ENCODE measurements at places on chromosomes 13 and 19.

- no peak for DNase-seq
Observed at GRCh38 chr19:5337708-5338655, 2.6 kb downstream of the PTPRS start.

DNA sequence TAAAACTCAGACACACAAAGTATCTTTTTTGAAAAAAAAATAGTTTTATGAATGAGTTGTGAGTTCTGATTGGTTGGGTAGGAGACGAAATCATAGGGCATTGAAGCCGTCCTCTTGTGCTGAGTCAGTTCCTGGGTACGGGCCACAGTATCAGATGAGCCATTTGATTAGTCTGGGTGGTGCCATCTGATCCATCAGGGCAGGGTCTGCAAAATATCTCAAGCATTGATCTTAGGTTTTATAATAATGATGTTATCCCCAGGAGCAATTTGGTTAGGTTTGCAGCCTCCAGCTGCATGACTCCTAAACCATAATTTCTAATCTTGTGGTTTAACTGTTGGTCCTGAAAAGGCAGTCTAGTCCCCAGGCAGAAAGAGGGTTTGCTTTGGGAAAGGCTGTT lies 1310.6 kb downstream of the SLITRK1 start:
- DNase-seq = no peak

GRCh38 chr19:49056101-49056901 lies 1.2 kb downstream of the CGB7 start:
- DNase-seq = peak; percentile 17

GRCh38 chr13:79987761-79988160 lies 353.2 kb downstream of the SPRY2 start:
- no peak for DNase-seq

DNA sequence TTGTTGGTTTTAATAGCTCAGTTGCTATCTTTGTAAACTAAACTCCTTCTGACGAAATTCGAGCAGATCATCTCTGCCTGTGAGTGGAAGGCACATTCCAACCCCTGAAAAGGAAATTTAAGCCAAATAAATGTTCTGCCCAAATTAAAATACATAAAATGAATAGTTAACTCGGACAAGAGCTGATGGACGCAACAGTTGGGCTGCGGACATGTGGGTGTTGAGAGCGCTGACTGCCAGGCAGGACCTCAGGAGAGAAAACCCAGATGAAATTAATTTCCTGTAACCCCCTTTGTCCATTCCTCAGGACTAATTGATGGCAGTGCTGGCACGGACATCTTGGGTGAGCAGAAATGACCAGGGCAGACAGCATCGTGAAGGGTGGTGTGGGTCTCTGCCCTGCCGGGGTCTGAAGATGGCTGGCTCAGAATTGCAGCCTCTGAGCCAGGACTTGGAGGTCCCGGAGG lies 86.5 kb downstream of the TSHZ3 start:
- DNase-seq = no peak

DNA sequence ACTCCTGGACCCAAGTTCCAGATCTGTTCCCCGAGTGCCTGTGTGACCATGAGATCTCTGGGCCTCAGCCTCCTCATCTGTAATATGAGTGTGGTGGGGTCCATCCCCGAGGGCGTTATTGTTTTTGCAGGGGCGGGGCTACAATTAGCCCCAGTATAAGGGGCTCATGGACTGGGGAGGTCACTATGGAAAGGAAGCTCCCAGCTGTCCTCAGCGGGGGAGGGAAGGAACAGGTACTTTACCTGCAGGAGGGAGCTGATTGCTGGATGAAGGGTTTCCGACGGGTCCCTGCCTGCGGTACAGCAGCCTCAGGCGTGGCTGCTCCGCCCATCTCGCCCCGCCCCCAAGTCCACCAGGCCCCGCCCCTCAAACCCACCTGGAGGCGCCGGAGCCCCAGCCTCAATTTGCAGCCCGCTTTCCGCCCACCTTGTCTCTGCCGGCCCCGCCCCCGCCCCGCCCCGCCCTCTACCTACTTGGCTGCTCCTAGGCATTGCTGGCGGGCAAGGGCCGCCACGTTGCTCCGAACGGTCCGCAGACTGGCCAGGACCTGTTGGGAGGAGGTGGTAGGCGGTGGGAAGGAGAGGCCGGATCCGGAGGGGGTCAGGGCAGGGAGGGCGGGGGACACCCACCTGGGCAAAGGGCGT lies 5.5 kb downstream of the PDE4C start:
- no peak for DNase-seq

GRCh38 chr19:53374288-53374687 lies 8.8 kb downstream of the ZNF525 start:
- DNase-seq = no peak

- DNase-seq = no peak
Observed at GRCh38 chr19:43820098-43820883, 6.8 kb upstream of the ZNF283 start.

- DNase-seq = no peak
Observed at GRCh38 chr13:47049276-47049989, 152.6 kb upstream of the HTR2A start.

GRCh38 chr13:113178070-113178895 lies 19.8 kb downstream of the PROZ start:
- no peak for DNase-seq

DNA sequence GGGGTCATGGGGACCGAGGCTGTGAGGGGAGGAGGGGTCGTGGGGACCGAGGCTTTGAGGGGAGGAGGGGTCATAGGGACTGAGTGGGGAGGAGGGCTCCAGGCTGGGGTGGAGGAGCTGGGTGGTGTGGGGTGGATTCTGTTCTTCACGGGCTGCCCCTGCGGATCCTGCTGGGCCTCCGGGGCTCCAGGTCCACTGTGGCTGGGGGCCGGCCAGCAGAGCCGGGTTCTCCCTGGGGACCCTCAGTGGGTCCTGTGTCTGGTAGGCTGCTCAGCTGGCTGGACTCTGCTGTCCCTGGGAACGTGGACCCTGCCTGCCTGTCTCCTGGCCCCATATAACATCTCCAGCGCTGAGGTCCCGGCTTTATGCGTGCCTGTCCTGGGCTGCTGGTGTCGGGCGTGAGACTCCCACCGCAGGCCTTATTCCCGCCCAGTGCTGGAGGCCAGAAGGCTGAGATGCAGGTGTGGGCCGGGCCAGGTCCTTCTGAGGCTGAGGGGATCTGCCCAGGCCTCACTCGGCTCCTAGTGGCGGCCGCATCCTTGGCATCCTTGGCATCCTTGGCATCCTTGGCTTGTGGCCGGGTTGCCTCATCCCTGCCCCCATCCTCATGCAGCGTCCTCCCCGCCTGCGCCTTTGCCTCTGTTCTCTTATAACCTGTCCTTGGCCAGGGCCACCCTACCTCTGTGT lies 19.8 kb upstream of the GNA15 start:
- no peak for DNase-seq

- DNase-seq = no peak
Observed at GRCh38 chr19:49615861-49616260, 24.1 kb downstream of the RRAS start.

- no peak for DNase-seq
Observed at GRCh38 chr13:114100446-114101357, 31.7 kb downstream of the RASA3 start.

- DNase-seq = no peak
Observed at GRCh38 chr13:31775686-31776085, 36.4 kb downstream of the RXFP2 start.

- DNase-seq = no peak
Observed at GRCh38 chr13:88456151-88456550, 785.0 kb downstream of the SLITRK5 start.

GRCh38 chr19:54707962-54708361 lies 16.3 kb upstream of the KIR3DL3 start:
- DNase-seq = no peak

DNA sequence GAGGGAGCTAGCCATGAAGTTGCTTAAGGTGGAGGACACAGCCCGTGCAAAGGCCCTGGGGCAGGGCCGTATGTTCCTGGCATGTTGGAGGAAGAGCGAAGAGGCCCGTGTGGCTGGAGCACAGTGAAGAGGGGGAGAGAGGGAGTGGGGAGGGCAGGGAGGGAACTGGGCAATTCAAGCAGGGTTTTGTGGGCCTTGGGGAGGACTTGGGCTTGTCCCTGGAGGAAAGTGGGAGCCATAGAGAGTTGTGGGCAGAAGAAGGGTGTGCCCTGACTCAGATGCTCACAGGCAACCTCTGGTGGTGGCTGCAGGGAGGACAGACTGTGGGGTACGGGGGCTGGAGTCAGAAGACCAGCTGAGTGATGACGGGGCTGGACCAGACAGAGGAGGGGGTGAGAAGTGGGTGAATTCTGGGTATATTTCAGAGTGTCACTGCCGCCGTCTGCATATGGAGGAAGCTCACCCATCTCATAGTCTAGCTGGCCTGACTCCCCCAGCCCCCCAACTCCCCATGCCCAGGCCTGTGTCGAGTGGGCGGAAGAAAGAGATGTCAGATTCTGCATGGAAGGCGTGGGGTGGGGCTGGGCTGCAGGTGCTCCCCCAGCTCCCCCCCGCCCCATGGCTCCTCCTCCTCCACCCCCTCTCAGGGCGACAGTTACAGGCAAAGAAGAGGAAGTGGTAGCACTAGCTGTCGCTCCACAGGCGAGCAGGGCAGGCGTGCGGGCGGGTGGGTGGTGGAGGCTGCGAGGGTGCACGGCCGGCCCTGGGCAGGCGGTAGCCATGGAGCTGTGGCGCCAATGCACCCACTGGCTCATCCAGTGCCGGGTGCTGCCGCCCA lies at the start of gene VAV1:
Gene VAV1, plus strand, starts transcription at position 681 of the 838 bp plus-strand sequence. Its CDS starts 100 bp downstream, at position 781.
- peak; percentile 60 for DNase-seq

DNA sequence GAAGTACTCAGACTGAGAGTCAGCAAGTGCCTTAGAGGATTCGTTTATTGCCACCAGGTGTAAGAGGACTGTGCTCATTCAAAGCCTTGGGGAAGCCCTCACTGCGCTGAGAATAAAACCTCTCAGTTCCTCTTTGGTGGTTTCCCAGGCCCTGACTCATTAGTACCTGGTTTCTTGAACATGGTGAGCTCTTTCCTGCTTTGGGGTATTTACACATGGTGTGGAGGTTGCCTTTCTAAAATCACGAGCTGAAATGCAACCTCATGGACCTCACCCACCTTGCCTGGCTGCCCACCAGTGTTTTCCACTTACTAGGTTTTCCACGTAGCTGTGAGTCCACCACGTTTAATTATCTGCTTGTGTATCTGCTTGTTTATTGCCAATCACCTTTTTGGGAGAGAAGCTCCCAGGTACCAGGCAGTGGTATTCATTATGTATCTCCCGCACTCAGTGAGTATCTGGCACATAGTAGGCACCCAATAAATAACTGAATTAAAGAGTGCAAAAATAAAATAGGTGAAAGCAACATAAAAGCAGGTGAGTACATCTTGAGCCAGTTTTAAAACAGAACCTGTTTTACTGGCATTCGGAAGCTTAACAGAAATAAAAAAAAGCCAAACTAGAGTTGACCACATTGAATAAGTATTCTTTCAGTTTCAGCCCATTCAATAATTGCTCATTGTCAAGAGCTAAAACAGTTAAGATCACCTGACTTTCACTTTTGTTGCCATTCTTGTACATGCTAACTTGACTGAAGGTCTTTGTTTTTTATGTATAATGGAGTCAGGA lies 533.0 kb downstream of the MYO16 start:
- no peak for DNase-seq

- no peak for DNase-seq
Observed at GRCh38 chr19:31943191-31943661, 402.2 kb upstream of the ZNF507 start.

GRCh38 chr13:40922437-40923040 lies 96.6 kb downstream of the ELF1 start:
- DNase-seq = no peak

DNA sequence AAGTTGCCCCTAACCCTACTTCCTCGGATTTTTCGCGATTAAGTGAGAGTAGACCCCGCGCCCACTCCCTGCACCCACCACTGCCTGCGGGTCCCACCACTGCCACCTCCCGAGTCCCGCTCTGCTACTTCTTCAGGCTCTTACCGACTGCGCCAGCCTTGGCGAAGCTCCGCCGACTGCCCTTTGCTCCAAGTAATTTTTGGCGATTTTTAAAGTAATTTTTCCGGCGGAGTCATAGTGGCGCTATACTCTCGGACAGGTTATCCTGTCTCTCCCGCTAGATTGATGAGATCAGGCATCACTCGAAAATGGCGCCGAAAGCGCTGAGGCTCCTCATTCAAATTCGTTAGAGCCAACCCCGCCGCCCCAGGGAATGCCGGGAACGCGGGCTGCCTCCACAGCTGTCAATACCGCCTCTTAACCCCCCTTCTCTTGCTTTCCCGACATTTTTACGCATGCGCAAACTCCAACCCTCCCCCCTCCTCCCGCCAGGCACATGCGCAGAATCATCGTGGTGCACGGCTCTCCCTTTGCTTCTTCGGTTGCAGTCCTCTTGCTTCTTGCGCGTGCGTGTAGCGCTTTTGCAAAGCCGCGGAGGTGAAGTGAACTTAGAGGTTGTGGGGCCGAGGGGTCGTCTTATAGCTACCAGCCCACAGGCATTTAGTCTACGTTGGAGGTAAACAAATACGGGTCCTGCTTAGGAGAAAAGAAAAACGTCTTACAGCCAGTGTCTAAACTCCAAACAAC lies 66.6 kb downstream of the KCNRG start:
- peak; percentile 97 for DNase-seq

GRCh38 chr13:71460211-71460610 lies 406.8 kb downstream of the DACH1 start:
- no peak for DNase-seq

- no peak for DNase-seq
Observed at GRCh38 chr19:21423057-21424041, 26.4 kb downstream of the ZNF493 start.

- no peak for DNase-seq
Observed at GRCh38 chr13:43401361-43401760, 378.0 kb downstream of the DNAJC15 start.

GRCh38 chr13:25109341-25109740 lies 13.4 kb downstream of the PABPC3 start:
- no peak for DNase-seq

- DNase-seq = no peak
Observed at GRCh38 chr19:15318241-15318691, 14.1 kb downstream of the BRD4 start.

DNA sequence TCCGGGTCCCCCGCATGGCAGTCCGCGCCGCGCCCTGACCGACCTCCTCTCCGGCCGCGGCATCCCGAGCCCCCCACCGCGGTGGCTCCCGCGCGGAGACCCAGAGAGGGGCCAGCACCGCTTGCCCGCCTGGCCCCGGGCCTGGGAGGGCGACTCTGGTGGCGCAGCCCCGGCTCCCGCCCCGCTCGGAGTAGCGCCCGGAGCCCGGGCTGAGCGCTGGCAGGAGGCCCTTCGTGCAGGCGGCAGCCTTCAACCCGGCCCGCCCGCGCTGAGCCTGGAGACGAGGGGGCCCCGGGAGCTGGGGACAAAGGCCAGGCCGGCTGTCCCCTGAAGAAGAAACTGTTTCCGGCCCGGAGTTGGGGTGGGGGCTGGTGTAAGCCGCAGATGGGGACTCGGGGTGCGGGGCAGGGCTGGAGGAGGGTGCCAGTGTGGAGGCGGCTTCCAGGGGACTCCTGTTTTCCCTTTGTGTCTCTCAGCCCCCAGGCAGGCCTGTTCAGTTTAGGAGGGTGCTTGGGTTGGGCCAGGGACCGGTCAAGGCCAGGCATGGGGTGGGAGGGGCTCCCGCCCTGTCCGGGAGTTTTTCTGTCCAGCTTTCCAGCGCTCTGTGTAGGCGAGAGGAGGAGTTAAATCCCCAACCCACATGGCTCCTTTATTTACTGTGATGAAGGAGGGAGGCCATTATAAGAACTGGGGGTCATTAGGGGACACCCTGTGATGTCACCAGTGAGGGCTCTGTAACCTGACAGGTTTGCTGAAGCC lies 935 bp downstream of the LRP3 start:
- DNase-seq = no peak
